ENCODE measurements at places on chromosomes 7 and 10.

GRCh38 chr7:36942955-36943354 is 218.7 kb upstream of the AOAH start:
- no peak for DNase-seq

GRCh38 chr10:80155696-80156215 is 23.2 kb downstream of the PLAC9 start:
- DNase-seq: no peak

GRCh38 chr7:80135309-80136104 is 876 bp downstream of the GNAI1 start:
- DNase-seq: no peak

- DNase-seq: no peak
Observed at GRCh38 chr10:33709008-33709753, 374.7 kb upstream of the NRP1 start.

DNA sequence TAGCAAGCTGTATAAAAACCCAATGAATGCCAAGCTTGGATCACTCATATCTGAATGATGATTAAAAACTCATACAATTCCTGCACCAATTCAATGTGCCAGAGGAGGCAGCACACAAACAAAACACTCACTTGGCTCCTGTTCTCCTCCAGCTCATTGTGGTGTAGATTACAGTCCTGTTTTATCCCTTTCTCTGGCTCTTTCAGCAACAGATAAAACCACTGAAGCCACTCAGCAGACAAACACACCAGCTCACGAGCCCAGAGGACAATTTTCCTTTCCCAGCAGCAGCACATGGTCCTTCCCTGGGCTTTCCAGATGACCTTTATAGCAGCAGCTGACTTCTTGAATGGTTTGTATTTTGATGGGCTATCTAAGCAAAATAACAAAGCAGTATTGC is 107.3 kb upstream of the STARD3NL start:
- DNase-seq: peak; percentile 4

DNA sequence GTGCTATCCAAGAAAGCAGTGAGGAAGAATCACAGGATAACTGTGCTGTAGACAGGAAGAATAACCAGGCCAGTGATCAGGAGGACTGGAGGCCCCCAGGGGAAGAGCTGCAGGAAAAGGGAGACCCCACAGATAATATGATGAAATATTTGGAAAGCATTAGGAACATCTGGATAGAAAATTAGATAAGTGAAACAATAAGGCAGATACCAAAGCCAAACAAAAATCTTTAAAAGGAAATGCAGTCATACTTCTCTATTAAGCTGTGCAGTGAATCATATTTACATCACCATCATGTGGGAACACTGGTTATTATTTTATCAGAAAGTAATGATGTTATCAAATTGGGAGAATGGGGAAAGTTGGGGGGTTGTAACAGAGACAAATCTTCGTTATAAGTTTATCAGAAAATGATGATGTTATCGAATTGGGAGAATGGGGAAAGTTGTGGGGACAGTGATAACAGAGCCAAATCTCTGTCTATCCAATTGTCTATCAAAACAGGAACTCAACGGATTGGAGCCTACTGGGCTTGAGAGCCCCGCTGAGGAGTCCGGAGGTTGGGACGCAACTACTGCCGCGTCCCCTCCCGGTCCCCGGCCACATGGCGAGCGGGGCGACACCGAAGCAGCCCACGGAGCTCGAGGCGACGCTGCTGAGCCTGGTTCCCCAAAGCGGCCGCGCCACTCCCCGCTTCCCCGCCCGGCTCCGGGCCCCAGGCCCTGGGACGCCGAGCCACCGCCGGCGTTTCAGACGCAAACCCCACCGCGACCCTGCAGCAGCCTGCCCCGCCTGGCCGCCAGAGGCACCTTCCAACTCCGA is 14.0 kb upstream of the RALA start:
- no peak for DNase-seq

- DNase-seq: no peak
Observed at GRCh38 chr10:49365675-49366415, 30.0 kb downstream of the DRGX start.

DNA sequence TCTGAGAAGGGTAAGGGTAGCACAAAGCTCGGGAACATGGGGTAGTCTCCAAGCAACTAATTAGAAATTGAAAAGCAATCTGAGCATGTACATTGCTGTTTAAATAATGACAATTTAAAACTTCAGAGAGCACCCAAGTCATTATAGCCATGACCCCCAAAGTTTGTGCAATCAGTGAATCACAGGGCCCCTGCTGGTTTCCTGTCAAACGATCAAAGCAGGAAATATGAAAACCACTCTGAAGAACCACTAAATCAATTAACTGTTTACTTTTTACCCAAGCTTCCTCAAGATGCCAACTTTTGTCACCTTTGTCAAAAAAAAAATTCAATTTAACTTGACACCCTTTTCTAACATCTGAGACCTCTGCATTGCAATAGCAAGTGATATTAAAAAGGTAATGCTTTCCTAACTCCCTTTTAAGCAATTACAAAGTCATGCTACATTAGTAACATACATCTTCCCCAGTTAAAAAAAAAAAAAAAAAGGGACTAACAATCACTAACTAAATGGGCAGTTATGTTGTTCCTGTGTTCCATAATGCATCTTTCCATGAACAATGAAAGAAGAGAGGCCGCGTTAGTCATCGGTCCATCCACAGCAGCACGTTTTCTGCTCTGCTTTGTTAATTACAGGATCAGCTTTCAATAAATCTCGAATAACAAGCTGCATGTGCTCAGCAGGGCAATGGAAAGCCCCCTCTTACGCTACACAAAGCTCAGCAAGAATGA is 80.6 kb downstream of the ETV1 start:
- no peak for DNase-seq

DNA sequence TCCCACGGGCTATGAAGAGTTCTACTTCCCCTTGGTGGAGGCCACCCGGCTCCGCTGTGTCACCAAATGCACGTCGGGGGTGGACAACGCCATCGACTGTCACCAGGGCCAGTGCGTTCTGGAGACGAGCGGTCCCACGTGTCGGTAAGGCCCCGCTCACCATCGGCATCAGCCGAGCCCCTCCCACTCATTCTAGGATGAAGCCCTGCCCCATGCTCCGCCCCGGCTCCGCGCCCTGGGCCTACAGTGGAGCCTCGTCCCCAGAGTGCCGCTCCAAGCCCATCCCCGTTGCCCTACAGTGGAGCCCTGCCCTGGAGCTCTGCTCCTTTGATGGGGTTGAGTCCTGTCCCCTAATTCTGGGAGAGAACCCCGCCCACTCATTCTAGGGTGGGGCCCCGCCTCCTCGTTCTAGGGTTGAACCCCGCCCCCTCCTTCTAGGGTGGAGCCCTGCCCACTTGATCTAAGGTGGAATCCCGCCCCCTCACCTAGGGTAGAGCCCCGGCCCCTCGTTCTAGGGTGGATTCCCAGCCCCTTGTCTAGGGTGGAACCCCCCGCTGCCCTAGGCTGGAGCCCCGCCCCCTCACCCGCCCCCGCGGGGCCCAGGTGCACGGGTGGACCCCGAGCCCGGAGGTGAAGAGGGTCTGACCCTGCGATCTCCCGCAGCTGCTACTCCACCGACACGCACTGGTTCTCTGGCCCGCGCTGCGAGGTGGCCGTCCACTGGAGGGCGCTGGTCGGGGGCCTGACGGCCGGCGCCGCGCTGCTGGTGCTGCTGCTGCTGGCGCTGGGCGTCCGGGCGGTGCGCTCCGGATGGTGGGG is 3.4 kb upstream of the MUC12 start:
- DNase-seq: no peak

Data from retinal pigment epithelial cell (primary cell).